Stimulated activated CD4-positive, alpha-beta T cell treated with anti-CD3 and anti-CD28 coated beads, Interleukin-12 subunit alpha, Interleukin-12 subunit beta, amount 100 ng/mL, for 48 hours (primary cell): ENCODE measurements at places on chromosomes 13 and 19.

GRCh38 chr13:109118521-109118920 lies 489.1 kb downstream of the MYO16 start:
- DNase-seq = no peak

DNA sequence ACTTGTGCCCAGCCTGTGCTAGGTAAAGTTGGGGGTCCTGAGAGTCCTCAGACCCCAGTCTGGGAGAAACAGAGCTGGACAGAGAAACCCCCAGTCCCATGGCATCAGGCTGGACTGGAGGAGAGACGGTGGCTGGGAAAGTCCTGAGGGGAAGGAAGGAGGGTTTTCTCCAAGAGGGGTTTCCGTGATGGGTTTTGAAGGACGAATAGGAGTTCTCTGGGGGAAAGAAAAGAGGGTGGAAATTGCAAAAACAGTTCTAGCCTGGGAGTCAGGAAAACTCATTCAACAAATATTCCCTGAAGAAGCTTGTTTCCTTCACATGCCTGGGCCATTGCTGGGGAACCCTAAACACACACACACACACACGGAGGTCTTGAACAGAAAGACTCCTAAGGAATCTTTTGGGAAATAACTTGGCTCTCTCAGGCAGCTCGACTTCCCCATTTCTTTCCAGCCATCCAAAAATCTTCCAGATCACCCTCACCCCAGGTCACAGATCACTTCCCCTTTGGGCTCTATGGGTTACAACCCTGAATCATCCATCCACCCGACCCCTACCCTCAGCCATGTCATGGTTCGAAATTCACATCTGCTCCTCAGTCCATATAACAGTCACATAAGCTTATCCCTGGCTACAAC lies 47.5 kb downstream of the COLGALT1 start:
- no peak for DNase-seq

DNA sequence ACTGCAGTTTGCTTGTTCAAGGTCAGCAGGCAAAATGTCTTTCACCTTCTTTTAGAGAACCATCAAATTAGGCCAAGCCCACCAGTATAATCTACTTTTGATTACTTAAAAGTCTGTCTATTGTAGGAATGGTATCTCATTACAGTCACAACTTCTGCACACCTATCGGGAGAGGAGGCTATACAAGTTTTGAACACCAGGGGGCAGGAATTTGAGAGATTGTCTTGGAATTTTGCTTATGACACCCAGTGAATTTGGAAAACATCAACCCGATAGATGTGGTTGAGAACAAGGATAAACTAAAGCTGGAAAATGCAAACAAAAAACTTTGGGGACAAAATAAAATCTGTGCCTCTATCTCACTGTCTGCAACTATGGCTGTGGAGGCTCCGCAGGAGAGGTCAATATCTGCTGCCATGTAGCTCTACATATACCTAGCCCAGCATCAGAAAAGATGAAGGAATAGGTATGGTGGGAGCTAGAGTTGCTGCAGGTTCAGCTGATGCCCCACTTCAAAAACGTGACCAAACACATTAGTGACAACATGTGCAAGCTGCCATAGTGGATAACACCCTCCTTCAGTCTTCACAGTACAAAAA lies 1299.2 kb upstream of the SPRY2 start:
- DNase-seq = no peak

- DNase-seq = no peak
Observed at GRCh38 chr13:32840989-32841713, 175.1 kb upstream of the KL start.

- DNase-seq = peak; percentile 26
Observed at GRCh38 chr19:56350416-56351045, 35.9 kb upstream of the ZSCAN5A start.

DNA sequence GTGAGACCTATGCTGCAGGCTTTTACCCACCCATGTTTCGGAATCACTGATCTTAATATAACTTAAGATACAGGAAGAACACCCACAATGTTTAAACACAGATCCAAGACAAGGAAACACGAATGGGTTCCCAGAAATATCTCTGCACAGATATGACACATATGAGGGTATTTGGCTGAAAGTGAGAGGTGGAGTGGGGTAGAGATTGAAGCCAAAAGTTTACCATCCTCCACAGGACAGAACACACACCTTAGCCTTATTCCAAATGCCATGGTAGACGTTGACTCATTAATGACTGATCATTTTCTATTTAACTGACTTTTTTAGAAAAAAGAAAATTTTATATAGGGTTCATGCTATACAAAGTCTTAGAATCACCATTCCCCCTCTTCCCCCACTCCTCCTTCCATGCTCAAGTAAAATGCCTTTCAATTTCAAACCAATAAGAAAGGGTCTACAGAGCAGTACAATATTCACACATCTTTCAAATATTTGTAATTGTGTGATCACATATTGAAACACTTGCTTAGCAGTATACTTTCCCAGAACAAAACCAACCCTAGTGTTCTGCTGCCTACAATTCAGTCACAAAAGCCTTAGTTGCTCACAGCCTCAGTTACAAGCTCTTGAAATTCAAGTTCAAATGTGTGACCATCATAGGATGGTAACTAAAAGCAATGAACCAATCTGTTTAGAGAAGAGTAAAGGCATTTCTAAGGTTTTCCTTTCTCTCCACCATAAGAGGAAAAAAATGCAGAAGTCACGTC lies 11.8 kb upstream of the DOCK9 start:
- DNase-seq = no peak

DNA sequence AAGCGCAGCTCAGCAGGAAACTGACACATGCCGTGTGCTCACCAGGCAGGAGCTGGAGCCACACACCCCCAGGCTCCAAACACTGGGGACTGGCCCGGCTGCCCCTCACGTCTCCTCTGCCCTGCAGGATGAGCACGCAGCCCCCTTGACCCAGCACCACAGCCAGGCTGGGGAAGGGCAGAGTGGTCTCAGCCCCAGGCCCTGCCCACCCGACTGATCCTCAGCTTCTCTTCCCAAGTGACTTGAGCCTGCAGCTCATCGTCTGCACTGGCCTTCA lies 20.3 kb downstream of the GRTP1 start:
- no peak for DNase-seq

DNA sequence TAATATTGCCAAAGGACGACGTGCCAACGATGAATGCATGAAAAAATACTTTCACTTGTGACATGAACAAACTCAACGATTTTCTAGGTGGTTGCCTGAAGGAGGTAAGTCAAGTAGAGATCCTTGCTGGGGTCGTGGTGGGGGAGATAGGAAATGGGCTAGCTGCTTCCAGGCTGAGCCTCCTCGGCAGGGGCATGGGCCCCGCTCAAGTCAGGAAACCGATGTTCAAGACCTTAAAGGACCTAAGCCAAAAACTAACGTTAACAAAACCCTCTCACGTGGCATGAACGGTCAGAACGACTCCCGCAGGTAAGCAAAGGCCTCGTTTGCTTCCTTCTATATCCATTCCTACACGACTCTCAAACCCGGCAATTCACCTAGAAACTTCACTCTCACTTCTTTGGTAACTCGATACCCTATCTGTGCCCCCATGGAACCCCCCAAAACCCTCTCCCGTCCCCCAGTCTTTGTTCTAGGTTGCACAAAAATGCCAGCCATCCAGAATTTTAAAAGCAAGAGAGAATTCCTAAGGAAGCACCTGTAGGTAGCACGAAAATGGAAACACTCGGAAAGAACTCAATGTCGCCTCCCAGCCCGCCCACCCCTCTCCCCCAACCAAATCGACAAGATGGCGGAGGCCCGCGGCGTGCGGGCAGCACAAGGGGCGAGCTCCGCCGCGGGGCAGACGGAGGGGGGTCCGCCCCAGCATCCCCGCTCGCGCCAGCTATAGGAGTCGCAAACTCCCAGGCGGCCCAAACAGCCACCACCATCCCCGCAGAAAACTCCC lies 13.6 kb downstream of the ACP4 start:
- no peak for DNase-seq

DNA sequence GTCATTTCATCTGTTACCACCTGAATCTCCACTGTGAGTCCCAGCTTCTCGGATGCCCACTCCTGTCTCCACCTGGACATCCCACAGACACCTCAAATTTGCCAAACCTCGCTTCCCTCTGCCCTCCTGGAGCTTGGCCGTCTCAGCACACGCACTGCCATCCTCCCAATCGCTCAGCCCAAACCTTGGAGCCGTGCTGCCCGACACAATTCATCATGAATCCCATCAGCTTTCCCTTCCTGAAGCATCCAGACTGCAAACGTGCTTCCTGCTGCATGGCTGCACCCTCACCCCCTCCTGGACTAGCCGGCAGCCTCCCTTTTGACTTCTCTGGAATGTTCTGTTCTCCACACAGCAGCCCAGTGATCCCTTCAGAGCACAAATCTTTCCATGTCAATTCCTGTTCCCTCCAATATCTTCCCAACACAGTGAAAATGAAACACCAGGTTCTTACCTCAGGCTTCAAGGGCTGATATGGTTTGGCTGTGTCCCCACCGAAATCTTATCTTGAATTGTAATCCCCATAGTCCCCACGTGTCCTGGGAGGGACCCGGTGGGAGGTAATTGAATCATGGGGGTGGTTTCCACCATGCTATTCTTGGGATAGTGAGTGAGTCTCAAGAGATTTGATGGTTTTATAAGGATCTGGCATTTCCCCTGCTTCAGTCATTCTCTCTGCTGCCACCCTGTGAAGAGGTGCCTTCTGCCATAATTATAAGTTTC lies 1.1 kb upstream of the PROZ start:
- DNase-seq = no peak

DNA sequence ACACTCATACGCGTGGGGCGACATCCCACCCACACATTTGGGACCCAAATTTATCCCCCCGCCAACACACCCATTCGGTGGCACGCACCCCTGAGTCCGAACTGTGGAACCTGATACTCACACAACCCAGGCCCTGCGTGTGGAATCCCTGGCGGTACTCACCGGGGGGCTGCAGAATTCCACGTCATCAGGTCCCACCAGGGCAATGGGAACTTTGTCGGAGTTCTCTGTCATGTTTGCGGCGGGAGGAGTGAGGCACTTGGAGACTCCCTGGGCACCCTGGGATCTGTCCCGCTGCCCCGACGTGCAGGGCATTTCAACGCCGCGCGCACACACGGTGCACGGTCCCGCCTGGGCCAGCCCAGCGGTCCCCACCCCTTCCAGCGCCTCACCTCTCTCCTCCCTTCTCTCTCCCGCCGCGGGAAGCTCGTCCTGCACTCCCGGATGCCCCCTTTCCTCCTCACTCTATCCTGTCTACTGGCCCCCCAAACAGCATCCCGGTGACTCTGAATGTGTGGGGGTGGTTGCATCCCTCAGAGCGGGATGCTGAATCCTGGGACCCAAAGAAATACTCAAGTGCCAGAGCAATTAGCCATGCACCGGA lies at the start of gene CNMD:
CNMD (minus strand) TSS at position 353 of the 604 bp plus-strand sequence; CDS start at position 234, 119 bp downstream.
- DNase-seq = no peak

DNA sequence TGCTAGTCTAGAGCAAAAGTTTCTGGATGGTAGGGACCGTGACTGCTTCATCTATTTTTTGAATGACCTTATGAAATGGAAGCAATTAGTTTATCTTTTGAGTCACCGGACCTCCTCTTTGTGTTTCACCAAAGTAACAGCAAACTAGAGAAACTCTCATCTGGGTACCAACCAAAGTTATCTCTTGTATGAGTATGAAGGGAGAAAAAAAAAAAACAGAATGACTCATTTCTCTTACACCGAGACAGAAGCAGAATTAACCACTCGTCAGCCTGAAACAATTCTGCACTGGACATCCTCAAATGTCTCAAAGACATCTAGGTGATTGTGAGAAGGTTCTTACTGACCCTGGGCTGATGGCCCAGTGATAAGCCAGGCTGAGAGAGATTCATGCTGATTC lies 18.3 kb downstream of the ZNF100 start:
- no peak for DNase-seq
